SK-MEL-5 (cell line): ENCODE measurements at places on chromosomes 6 and 20.

- DNase-seq = no peak
Observed at GRCh38 chr20:38032585-38033329, 499 bp downstream of the TTI1 start.

- no peak for DNase-seq
Observed at GRCh38 chr6:166582258-166582657, 4.2 kb downstream of the RAMACL start.

DNA sequence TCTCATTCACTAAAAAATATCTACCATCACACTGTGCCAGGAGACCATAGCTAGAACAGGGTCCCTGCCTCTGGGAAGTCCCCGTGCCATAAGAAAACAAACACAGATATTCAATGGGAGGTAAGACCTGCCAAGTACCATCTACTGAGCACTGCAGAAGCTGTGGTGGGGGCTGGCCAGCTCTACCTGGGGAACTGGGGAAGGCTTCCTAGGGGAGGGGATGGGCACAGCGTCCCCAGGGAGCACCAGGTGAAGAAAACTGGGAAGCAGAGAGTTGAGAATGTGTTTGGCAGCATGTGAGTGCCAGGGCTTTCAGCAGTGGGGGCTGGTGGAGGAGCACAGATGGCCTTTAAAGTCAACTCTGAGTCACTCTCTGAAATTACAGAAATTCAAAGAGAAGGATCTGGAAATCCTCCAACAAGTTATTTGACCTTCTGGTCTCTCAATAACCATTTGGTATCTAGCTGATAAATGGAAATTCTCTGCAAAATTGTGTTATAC lies 85.2 kb downstream of the SHLD1 start:
- DNase-seq = peak; percentile 55

- no peak for DNase-seq
Observed at GRCh38 chr6:36378243-36378920, 9.1 kb downstream of the ETV7 start.

- peak; percentile 35 for DNase-seq
Observed at GRCh38 chr20:16279320-16279719, 293.9 kb downstream of the KIF16B start.

- DNase-seq = no peak
Observed at GRCh38 chr6:158077676-158078075, 90.4 kb downstream of the SERAC1 start.

GRCh38 chr6:17469006-17469832 lies 75.8 kb downstream of the CAP2 start:
- DNase-seq = peak; percentile 43

GRCh38 chr6:74606582-74607071 lies 599.2 kb downstream of the COL12A1 start:
- DNase-seq = no peak

GRCh38 chr6:170028629-170029345 lies 262.1 kb downstream of the DLL1 start:
- no peak for DNase-seq

- DNase-seq = no peak
Observed at GRCh38 chr20:49751397-49751736, 37.7 kb upstream of the B4GALT5 start.

- DNase-seq = peak; percentile 35
Observed at GRCh38 chr6:115882174-115882573, 178.5 kb downstream of the FRK start.

GRCh38 chr6:111843347-111844147 lies 29.7 kb downstream of the FYN start:
- DNase-seq = no peak
